ENCODE measurements at places on chromosomes 1 and 21.
A peak's percentile ranks its signal among the peaks of the same experiment; 100 is the strongest.

- H3K36me3 ChIP-seq = no peaks in the 10 kb centered on the region
- no peaks in the 10 kb centered on the region for H3K4me1 ChIP-seq
- H3K27ac ChIP-seq = no peak overlapping the region
- no peaks in the 10 kb centered on the region for H3K27me3 ChIP-seq
Measured at GRCh38 chr21:32240851-32241687, 37.8 kb downstream of the MIS18A start.

DNA sequence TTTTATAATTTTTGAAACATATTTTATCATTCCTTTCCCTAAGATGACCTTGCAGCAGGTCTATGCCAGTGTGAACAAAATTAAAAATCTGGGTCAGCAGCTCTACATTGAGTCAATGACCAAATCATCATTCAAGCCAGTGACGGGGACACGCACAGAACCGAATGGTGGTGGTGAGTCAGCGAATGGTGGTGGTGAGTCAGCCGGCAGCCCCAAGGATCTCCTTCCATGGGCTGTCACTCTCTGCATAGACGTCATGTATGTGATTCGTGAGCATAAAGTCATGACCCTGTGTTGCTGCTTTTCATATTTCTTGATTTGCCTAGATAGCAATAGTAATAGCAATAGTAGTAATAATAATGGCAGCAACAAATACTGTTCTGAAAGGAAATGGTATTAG, 26.3 kb downstream of the PER3 start:
- H3K36me3 ChIP-seq = no peaks in the 10 kb centered on the region
- no peaks in the 10 kb centered on the region for H3K27me3 ChIP-seq
- no peak overlapping the region for H3K4me3 ChIP-seq
- H3K4me1 ChIP-seq = no peaks in the 10 kb centered on the region
- no peak overlapping the region for H3K27ac ChIP-seq
- DNase-seq = no peak

DNA sequence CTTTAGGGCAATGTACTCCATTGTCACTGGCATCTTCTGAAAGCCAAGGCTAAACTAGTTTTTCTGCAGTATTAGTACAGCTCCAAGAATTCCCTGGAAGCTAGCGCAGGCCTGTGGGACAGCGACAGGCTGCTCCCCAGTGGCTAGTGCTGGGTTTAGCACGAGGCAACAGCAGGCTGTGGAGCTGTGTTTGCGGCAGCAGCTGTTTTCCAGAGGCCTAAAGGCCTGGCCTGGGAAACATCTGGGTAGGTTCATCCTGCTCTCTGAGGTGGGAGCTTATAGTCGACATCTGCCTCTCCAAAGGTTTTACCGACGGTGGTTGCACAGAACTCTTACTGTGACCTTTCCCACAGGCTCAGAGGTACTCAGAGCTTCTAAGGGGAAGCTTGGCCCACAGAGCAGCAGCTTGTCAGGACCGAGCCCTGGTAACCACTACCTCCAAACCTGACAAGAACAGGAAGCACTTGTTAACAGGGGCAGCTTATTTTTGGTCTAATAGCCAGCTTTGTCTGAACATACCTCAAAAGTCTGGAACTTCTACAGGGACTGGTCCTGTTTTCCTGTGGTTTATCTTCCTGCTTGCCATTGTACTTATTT, 17.2 kb downstream of the CC2D1B start:
- no peak overlapping the region for H3K27ac ChIP-seq
- no peaks in the 10 kb centered on the region for H3K27me3 ChIP-seq
- no peak overlapping the region for H3K4me3 ChIP-seq
- DNase-seq = peak; percentile 65
- no peaks in the 10 kb centered on the region for H3K4me1 ChIP-seq

- no peaks in the 10 kb centered on the region for H3K4me1 ChIP-seq
- no peak overlapping the region for H3K4me3 ChIP-seq
- no peak for DNase-seq
Measured at GRCh38 chr1:242629396-242629795, 104.9 kb upstream of the PLD5 start.

GRCh38 chr1:113040041-113040440, 33.0 kb upstream of the LRIG2 start:
- no peak overlapping the region for H3K27ac ChIP-seq
- peaks cover 23% of the 10 kb centered on the region for H3K4me1 ChIP-seq
- no peak overlapping the region for H3K4me3 ChIP-seq
- no peaks in the 10 kb centered on the region for H3K36me3 ChIP-seq

GRCh38 chr1:44759077-44759476, 16.3 kb upstream of the RPS8 start:
- H3K27ac ChIP-seq = no peak overlapping the region
- no peak for DNase-seq
- no peaks in the 10 kb centered on the region for H3K36me3 ChIP-seq
- H3K4me1 ChIP-seq = no peaks in the 10 kb centered on the region
- no peaks in the 10 kb centered on the region for H3K27me3 ChIP-seq
- no peak overlapping the region for H3K4me3 ChIP-seq

GRCh38 chr1:189851806-189852367, 625.8 kb downstream of the BRINP3 start:
- no peak overlapping the region for H3K4me3 ChIP-seq
- H3K4me1 ChIP-seq = no peaks in the 10 kb centered on the region
- no peak overlapping the region for H3K27ac ChIP-seq

DNA sequence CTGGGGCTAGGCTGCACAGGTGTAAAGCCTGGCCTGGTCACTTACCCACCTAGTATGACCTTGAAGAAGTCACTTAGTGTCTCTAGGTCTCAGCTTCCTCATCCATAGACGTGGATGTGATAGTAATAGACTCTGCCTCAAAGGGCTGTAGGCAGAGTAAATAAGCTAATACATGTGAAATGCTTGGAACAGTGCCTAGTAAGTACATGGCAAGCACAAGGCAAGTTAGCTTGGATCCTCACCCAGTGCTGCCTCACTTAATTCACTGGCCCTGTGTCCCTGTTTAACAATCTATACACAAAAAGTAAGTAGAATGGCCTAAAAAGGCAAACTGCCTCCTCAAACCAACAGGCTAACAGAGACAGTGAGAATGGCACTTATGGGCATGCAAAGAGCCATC, 167.8 kb downstream of the PIGK start:
- no peak for DNase-seq
- no peaks in the 10 kb centered on the region for H3K27me3 ChIP-seq
- no peaks in the 10 kb centered on the region for H3K4me1 ChIP-seq
- H3K36me3 ChIP-seq = no peaks in the 10 kb centered on the region
- no peak overlapping the region for H3K4me3 ChIP-seq

GRCh38 chr1:115313182-115313581, 24.9 kb downstream of the NGF start:
- DNase-seq = no peak
- H3K27ac ChIP-seq = no peak overlapping the region
- H3K4me1 ChIP-seq = peaks cover 17% of the 10 kb centered on the region

- no peak overlapping the region for H3K4me3 ChIP-seq
- peak overlapping the region; percentile 42 for H3K27ac ChIP-seq
- H3K4me1 ChIP-seq = peaks cover 47% of the 10 kb centered on the region
- H3K27me3 ChIP-seq = no peaks in the 10 kb centered on the region
Measured at GRCh38 chr1:208047476-208047934, 136.6 kb upstream of the CD34 start.

Measured in testis (tissue), 5 donors.